ENCODE measurements at places on chromosomes 2 and 18.

- no peak for DNase-seq
Observed at GRCh38 chr18:61889541-61889940, 3.3 kb downstream of the RNF152 start.

DNA sequence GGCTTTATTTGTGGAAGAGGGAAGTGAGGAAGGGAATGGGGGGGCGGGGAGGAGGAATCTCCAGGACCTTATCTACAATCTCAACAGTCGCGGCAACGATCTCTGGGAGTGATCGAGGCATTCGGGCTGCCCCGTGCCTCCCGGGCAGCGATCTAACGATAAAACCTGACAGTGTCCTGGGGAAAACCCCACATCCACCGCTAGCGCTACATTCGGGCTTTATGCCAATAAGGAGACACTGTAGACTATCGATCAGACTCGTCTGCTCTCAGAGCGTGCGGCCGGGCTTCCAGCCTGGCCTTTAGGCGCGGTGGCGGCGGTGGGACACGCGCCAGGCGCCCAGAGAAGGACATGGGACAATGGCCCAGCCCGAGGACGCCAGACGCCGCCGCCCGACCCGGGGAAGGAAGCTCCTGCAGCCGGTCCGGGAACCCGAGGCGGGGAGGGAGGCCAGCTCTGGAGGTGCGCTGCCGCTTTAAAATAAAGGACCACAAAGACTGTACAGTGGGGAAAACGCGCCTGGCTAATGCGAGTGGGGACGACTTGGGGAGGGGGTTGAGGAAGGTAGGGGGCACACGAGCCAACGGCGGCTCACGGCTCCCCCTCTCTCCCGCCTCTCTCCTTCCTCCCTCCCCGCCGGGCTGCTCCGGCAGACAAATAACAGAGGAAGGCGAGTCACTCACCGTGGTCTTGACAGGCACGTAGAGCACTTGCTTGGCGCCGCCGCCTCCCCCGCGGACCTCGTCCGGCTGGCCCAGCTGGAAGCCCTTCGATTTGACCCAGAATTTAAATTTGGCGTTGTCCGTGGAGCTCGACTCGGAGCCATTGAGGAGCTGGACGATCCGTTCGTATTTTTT, 2.2 kb downstream of the NOL4 start:
- DNase-seq = peak; percentile 23

DNA sequence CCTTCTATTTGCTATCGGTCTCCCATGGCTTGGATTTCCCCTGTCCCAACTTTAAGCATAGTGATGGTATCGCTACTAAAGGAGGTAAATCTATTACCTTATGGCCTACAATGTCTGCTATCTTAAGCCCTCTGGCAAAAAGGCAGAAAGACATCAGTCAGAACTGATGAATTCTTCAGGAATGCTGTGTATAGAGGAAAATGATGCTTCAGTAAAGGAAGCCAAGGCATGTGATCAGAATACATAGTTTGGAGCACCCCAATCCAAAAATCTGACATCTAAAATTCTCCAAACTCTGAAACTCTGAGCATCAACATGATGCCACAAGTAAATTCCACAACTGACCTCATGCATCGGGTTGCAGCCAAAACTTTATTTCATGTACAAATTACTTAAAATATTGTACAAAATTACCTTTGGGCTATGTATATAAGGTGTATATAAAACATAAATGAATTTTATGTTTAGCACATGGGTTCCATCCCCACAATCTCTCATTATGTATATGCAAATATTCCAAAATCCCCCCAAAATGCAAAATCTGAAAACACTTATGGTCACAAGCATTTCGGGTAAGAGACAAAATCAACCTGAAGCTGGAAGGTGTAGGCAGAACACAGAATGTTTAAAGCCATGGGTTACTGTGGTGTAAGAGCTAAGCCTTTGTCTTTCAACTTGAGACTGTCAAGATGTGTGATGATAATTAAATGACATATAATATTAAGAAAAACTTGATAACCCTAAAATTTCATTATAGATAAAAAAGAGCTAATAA, 66.2 kb downstream of the CUL3 start:
- DNase-seq = no peak

GRCh38 chr2:143776526-143777297, 647.5 kb downstream of the ARHGAP15 start:
- no peak for DNase-seq

- DNase-seq = no peak
Observed at GRCh38 chr2:137927846-137928245, 36.4 kb upstream of the HNMT start.

- DNase-seq = no peak
Observed at GRCh38 chr2:17313261-17313660, 205.0 kb downstream of the RAD51AP2 start.

DNA sequence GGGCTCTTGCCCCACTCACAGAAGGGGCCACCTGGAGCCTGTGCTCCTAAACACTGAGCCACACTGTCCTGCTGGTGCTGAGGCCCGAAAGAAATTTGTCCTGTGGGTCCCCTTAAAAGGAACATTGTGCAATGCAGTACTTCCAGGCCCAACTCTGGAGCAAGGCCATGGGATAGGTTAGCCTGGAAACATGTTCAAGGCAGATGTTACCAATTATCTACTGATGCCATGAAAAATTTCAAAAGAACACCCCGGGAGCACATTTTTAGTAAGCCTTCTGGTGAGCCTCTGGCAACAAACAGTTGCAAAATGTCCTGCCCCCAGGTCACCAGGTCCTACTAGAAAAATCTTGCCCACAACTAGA, 12.3 kb upstream of the PTMA start:
- DNase-seq = no peak

GRCh38 chr2:181440919-181441318, 16.3 kb upstream of the ITGA4 start:
- no peak for DNase-seq

DNA sequence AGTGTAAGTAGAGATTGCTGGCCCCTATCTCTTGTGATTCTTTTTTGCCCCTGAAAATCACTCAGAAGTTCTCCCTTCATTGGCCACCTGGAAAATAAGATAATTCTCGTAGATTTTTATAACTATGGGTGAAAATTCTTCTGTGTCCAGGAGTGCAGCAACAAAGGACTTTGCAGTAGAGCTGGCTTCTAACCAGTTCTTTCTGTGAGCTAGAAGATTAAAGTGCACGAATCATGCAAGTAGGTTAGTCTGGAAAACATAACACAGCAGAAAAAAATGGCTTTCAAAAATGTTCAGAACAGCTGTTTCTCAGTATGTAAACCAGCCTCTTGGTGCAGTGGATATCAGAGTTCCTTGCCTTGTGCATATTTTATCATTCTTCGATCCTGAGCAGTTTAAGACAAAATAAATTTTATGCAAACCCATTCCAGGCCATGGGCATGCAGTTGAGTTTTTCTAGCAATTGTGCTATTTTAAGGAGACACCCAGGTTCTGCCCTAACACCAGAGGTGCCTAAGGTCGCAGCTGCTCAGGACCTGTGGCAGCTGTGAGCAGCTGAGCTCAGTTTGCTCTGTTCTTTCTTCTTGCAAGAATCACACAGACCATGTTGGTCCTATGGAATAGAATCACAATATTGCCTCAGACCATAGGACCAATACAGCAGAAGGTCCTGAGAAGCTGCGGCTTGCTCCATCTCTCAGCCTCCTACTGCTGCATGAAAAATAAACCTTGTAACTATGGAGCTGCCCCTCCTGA, 80.9 kb upstream of the BCL2L11 start:
- DNase-seq = no peak

- peak; percentile 74 for DNase-seq
Observed at GRCh38 chr18:44654573-44654972, 26.1 kb upstream of the SETBP1 start.

DNA sequence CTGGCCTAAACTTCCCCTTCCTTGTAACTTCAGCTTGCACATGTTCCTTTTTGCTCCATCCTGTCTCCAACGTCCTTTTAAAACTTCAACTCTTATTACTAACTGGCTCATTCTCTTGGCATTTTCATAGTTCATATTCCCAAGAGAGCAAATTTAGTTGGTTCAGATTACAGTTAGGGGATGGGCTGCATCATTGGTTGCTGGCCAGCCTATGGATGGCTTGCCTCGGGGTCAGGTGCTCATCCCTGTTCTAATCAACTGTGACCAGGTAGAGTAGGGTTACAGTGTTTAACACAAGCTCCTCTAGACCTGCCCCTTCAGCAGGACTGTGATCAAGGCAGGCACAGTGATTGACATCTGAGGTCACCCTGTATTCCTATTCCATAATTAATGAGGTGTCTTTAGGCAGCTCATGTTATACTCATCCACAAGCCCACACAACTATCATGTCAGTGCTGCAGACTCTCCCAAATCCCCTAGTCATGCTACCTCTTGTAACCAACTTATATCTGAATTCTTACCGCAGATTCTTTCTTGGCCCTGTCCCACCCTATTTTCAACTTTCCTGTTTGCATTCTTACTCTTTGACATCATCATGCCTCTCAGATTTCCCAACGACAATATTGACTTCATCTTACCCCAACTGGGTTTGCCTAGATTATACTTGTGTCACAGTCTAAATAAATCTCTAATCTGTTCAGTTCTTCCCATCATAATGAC, 293.3 kb downstream of the MTX2 start:
- peak; percentile 44 for DNase-seq

DNA sequence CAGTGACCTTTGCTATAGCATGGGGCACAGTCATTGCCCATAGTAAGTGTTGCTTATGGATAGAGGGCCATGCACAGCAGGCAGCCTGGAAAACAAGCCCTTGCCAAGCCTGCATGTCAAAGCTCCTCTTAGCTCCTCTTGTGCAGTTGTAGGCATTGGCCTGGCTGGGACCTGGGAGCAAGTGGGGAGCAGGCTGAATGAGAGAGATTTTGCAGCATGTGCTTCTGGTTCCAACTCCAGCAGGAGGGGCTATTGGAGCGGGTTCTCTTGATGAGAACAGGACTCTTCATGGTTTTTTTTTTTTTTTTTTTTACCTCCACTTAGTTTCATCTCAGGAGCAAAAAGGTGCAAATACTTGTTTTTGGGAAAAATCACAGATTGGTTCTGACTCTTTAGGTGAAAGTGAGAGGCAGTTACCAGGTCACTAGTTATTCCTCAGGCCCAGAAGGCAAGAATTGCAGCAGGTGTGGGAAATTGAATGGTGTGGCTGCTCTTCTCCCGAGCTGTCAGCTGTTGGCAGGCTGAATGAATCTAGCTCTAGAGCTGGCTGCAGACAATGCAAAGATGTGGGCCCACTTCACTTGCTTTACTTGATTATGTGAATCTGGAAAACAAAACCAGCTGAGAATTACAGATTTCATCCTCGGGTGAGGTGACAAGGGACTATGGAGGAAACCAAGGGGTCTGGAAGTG, 95.9 kb downstream of the MAP4K4 start:
- no peak for DNase-seq

DNA sequence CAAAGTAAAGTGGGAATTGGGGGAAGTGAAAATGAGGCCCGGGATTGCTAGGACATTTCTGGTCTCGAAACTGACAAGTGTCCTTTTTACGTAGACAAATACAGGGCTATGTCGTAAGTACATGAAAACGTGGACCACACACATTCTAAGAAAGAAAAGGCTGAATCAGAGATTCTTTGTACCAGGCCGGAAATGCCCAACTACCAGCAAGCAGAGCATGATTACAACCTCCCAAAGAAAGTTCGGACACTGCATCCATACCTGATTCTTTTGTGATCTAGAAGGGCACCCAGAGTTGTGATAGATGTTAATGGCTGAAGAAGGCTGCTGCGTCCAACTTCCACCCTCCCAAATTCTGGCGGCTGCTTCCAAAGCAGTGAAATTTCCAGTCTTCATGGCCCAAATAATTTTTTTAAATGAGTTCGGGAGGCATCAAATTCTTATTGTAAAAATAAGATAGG, 1.7 kb downstream of the RBMS1 start:
- peak; percentile 40 for DNase-seq

DNA sequence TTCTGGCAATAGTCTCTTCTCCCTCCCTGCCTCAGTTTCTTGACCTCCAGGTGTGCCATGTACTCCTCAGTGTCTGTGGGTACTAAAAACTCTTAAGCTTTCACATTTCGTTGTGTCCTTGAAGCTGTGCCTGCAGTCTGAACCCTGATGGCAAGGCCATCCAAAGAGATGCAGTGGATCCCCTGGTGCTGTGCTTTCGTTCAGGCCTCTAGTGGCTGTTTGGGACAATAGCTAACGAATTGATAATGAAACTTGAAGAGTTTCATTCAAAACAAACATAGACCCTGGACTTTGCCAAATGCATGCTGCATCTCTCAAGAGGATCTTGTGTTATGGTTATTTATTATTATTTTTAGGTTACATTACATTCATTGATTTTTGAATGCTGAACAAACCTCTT, 523.1 kb upstream of the FSIP2 start:
- no peak for DNase-seq

DNA sequence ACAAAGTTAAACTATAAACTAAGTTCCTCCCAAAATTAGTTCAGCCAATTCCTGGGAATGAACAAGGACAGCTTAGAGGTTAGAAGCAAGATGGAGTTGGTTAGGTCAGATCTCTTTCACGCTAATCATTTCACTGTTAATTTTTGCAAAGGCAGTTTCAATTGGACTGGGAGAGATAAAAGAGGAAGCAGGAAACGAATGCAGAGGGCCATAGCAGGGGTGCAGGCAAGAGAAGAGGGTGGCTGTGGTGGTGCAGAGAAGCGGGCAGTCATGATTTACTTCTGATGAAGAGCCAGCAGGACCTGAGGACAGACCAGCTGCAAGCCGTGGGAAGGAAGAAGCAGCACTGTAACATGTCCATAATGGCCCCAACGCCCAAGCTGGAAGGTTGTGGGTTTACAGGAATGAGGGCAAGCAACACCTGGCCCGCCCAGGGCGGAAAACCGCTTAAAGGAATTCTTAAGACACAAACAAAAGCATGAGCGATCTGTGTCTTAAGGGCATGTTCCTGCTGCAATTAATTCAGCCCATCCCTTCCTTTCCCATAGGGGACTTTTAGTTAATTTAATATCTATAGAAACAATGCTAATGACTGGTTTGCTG, 4.1 kb upstream of the RMP24 start:
- DNase-seq = no peak

DNA sequence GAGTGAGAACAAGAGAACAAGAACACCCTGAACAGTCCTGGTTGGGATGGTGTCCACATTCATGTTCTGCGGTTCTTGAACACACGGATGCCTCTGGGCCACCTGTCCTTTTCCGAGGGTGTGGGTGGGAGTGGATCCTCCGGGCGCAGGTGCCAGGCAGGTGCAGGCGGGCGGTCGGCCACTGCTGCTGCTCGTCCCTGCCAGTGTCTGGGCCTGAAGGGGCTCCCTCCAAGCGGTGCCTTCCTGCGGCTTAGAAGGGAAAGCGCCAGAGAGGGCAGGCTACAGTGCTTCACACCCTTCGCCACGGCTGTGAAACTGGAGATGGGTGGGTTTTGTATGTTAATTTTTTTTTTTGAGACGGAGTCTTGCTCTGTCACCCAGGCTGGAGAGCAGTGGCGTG, 8.0 kb upstream of the D2HGDH start:
- no peak for DNase-seq

DNA sequence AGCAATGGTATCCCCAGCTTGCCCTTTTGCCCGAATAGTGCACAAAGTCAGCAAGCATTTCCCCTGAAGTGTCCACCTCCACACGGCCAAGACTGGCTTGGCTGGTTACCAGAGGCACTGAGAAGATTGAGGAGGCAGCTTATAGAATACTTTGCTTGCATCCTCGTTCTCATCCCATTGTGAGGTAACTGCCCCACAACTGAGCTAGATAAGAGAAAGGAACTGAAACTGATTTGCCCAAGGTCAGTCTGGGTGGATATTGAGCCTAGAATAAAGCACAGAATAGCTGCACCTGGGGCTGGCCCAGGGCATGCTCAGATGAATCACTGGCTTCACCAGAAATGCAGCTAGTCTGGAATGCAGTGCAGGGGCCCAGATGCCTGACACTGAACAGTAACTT, 32.7 kb upstream of the MAP4K3 start:
- no peak for DNase-seq
